Osteocyte (in vitro differentiated cells): ENCODE measurements at places on chromosomes 7 and 10.
A peak's percentile ranks its signal among the peaks of the same experiment; 100 is the strongest.

GRCh38 chr7:85191383-85191782 is 4.5 kb upstream of the SEMA3D start:
- DNase-seq: no peak

GRCh38 chr10:32104181-32104580 is 48.0 kb upstream of the KIF5B start:
- no peak for DNase-seq

GRCh38 chr7:102211590-102212550 is 74.8 kb upstream of the SH2B2 start:
- no peak for DNase-seq

DNA sequence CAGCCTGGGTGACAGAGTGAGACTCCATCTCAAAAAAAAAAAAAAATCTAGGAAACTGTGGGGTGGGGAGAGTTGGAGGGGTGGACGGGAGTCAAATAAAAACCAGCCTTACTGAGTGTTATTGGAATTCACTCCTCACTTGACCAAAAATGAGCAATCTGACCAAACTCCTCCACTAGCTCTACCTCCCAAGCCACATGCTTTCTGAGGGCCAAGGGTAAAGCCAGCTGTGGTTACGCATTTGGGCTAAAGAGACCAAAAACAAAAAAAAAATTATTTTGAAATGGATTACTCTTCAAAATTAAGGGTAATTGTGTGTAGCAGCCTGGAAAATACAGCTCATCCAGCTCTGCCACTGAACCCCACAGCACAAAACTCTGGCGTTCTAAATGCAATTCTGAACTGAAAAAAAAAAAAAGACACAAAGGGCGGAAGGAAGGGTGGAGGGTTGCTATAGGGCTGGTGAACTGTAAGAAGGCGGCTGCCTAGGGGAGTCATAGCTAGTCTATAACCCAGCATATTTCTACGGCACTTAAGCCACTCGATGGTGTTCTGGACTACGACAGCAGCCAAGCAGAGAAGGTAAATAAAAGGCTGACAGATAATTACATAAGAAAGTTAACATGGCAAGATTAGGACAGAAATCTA is 7.8 kb downstream of the ELMO1 start:
- no peak for DNase-seq

DNA sequence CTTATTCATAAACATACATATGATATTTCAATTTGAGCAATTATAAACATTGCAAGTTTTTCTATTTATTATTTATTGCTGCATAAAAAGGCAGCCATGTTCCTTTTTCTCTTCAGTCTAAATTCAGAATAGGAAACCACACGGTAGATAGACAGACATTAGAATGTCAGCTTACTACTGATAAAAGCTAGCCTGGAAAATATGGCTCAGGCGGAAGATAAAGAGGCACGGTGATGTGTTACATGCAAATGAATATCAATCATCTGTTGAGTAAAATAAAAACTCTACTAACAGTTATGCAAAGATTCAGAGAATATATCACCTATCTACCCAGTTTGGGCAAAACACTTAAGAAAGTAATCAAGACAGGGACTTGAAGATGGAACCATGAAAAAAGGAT is 73.5 kb upstream of the PDSS1 start:
- DNase-seq: no peak

- DNase-seq: peak; percentile 81
Observed at GRCh38 chr10:43262397-43262901, 4.4 kb downstream of the RASGEF1A start.

DNA sequence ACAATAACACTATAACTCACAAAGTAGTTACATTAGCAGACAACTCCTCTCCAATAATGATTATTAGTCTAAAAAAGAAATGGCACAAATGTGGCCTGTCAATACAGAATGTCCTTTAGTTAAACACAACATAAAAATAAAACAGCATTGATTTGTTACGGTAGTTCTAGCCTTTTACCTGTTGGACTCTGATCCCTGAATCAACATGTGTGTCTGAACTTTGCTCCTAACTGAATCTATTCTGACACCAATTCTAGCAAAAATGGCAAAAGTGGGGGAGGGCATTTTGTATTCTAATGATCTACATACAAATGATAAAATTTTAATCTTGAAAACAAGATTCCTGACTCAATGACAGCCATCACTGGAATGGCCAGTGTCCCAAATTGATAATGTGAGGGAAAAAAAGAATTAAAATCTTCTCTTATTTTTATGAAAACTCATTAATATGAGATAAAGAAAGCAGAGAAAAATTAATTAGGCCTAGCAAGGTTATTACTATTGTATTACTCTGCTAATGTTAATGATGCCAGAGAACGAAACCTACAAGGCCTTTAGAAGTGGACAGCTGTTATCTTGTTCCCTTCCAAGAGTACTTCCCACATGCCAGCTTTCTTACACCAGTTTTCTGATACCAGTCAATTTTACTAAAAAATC is 30.2 kb downstream of the FRA10AC1 start:
- no peak for DNase-seq

DNA sequence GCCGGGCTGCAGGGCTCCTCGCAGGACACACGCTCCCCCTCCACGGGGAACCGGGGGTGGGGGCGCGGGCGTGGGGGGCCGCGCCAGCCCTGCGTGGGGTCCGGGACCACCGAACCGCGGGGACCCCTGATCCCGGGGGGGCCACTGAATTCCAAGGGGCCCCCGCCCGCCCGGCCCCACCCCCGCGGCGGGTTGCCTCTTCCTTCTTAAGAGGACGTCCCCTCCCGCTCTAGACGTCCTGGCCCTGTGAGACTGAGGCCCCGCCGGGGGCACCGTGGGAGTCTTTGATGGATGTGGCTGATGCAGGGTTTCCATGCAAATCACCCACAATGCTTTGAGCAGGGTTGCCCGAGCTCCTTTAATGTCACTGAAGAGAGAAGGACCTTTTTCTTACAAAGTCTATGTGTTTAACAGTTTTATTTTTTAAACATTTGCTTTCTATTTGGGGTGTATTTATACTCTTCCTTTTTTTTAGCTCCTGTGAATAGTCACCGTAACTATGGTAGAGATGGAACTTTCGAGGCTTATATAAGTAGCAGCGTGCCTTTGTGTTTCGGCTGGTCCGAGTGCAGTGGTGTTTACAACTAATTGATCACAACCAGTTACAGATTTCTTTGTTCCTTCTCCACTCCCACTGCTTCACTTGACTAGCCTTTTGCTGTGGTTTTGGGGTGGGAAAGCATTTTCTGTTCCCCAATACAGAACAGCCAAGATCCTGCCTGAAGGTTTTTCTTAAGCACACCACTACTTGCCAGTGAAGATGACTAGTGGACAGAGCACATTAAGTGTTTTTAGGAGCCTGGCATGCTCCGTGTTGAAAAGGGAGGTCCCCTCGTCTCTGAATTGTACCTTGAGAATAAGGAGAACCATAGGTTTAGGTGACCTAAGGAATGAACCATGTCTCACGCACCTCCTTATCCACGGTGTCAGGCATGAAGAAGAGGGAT is 44.8 kb downstream of the PDIA4 start:
- DNase-seq: no peak

- no peak for DNase-seq
Observed at GRCh38 chr7:2666155-2666554, 21.8 kb upstream of the AMZ1 start.

DNA sequence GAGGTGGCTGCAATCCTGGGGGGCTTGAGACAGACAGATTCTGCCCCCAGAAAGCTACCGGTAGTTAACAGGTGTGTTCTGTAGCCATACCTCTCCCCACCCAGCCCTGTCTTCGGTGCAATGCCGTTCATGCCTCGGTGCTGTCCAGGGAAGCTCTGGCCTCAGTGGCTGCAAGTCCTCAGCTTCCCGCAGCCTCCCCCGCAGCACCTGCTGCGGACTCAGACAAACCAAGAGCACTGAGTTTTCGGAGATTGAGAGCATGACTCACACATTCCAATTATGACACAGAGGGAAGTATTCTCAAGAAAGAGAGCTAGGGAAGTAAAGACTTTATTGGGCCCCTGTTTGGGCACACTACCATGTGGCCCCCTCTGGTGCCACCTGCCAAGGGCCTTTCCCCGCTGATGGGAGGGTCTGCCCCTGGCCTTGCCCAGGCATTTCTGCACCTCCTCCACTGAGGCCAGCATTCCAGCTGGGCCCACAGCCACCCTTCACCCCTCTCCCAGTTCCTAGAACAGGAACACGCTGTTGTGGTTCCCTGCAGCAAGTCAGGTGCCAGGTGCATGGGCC is 30.2 kb upstream of the EZH2 start:
- no peak for DNase-seq

DNA sequence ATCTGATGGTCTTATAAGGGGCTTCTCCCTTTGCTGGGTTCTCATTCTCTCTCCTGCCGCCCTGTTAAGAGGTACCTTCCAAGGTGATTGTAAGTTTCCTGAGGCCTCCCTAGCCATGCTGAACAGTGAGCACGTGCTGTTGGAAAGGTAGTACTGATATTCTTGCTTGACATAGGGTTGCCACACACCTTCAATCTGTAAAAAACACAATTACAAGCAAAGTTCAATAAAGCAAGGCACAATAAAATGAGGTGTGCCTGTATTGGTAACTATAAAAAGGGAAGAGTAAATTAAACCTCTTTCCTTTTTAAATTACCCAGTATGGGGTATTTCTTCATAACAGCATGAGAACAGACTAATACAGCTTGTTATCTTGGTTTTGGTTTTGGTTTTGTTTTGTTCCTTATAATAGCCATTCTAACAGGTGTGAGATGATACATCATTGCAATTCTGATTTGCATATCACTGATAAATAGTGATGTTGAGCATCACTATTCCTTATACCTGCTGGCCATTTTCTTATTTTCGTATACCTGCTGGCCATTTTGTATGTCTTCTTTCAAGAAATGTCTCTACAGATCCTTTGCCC is 164.9 kb upstream of the TRIM24 start:
- DNase-seq: no peak

GRCh38 chr7:25946181-25946580 is 205.8 kb upstream of the NFE2L3 start:
- DNase-seq: no peak

GRCh38 chr10:109790647-109791046 is 132.7 kb downstream of the XPNPEP1 start:
- no peak for DNase-seq

GRCh38 chr10:110865809-110866482 is 5.8 kb upstream of the PDCD4 start:
- no peak for DNase-seq

DNA sequence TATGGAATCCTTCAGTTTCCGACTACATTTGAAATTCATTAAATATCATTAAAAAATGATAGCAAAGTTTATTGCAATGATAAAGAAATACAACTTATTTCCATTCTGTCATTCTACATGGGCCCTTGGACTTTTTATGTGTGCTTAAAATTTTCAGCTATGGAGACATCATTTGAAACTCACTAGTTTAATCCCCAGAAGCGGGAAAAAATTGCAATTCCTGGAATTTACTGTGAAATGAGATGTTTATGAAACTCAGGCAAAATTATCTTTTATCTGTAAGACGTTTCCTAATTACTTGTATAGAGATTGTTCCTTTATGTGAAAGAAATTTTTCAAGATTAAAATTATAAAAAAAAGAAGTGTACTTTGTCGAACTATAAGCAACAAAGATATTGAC is 213.4 kb downstream of the PARD3 start:
- DNase-seq: no peak

DNA sequence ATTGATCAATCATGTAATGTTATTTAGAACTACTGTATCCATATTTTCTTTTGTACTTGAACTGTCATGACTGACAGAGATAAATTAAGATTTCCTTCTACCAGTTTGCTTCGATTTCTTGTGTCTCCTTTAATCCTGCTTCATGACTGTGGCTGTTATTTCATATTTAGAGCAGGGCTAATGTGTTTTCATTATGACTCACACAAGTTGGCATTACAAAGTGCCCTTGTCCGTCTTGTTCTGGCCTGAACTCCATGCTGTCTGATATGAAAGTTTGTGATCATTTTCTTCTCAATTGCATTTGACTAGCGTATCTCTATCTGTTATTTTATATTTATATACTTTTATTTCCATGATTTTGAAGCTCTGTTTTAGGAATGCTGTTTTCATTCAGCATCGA is 344.1 kb upstream of the PRKCQ start:
- no peak for DNase-seq

GRCh38 chr7:129066290-129067131 is 11.6 kb upstream of the TNPO3 start:
- DNase-seq: peak; percentile 65

GRCh38 chr10:126898460-126898859 is 6.8 kb upstream of the DOCK1 start:
- no peak for DNase-seq

GRCh38 chr7:123355576-123356190 is 155.9 kb upstream of the SLC13A1 start:
- DNase-seq: no peak

GRCh38 chr10:101011517-101012423 is 12.2 kb downstream of the LZTS2 start:
- no peak for DNase-seq

DNA sequence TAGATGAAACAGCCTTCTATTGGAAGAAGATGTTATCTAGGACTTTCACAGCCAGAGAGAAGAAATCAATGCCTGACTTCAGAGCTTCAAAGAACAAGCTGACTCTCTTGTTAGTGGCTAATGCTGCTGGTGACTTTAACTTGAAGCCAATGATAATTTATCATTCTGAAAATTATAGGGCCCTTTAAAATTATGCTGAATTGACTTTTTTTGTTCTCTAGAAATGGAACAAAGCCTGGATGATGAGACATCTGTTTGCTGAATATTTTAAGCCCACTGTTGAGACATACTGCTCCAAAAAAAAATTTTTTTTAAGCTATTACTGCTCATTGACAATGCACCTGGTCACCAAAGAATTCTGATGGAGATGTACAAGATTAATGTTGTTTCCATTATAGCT is 189.2 kb downstream of the MBL2 start:
- DNase-seq: no peak

DNA sequence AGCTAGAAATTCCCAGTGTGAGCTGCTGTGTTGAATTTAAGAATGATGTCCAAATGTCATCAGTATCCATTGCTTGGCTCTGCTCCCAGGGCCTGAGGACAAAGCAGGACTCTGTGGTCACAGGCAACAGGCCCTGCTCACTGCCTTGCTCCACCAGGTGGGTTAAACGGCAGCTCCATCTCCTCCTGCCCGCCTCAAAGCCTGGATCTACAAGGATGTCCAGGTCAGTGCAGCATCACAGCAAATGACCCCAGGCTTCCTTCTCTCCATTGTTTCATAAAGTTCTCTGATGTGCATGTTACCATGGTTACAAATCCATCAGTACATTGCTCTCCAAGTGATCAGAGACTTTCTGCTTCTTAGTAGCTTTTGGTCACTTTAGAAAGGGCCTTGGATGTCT is 322.0 kb upstream of the ZNF32 start:
- DNase-seq: no peak
